ENCODE measurements at places on chromosomes 13 and 19.

- no peak for DNase-seq
These were observed 14.3 kb downstream of the SLC15A1 start for GRCh38 chr13:98738213-98738612.

- DNase-seq, result peak; percentile 43
These were observed 45.5 kb downstream of the IER2 start for GRCh38 chr19:13195678-13196077.

- DNase-seq, result no peak
These were observed 3.4 kb upstream of the ZNF333 start for GRCh38 chr19:14686411-14686810.

- DNase-seq, result no peak
These were observed 577 bp downstream of the ZNF181 start for GRCh38 chr19:34734537-34735103.

- no peak for DNase-seq
These were observed 4.8 kb upstream of the LAMP1 start for GRCh38 chr13:113292021-113292862.

GRCh38 chr13:62035981-62036380 lies 620.3 kb upstream of the PCDH20 start:
- no peak for DNase-seq

- DNase-seq, result no peak
These were observed 2.8 kb downstream of the ACP5 start for GRCh38 chr19:11574689-11575088.

- no peak for DNase-seq
These were observed 143.4 kb downstream of the CYSLTR2 start for GRCh38 chr13:48797127-48797526.

- DNase-seq, result no peak
These were observed 413.7 kb downstream of the DCT start for GRCh38 chr13:94065741-94066140.

- no peak for DNase-seq
These were observed 7.4 kb downstream of the MYCBP2 start for GRCh38 chr13:77319536-77319935.
